ENCODE measurements at places on chromosomes 5 and 9. TPM values are rescaled to one million over a fixed set of nuclear protein-coding genes. Genes with fewer than 3 reads are reported as not detected.

- H3K27me3 ChIP-seq: no peaks in the 10 kb centered on the region
- H3K36me3 ChIP-seq: peaks cover 1% of the 10 kb centered on the region
- DNase-seq: no peak
- no peak overlapping the region for H3K27ac ChIP-seq
- H3K4me1 ChIP-seq: peaks cover 2% of the 10 kb centered on the region
These were observed 111.1 kb downstream of the WDR70 start for GRCh38 chr5:37490120-37490810.

- H3K36me3 ChIP-seq: no peaks in the 10 kb centered on the region
- DNase-seq: no peak
- H3K4me1 ChIP-seq: no peaks in the 10 kb centered on the region
- H3K27me3 ChIP-seq: peaks cover 11% of the 10 kb centered on the region
- no peak within 1 kb of the TSS for H3K27ac ChIP-seq
- no peak within 1 kb of the TSS for H3K4me3 ChIP-seq
These were observed at the start of gene GAPT for GRCh38 chr5:58491216-58491892. Gene GAPT (plus strand): TSS chr5:58491435. CDS start chr5:58494537, 3,102 bp downstream.

DNA sequence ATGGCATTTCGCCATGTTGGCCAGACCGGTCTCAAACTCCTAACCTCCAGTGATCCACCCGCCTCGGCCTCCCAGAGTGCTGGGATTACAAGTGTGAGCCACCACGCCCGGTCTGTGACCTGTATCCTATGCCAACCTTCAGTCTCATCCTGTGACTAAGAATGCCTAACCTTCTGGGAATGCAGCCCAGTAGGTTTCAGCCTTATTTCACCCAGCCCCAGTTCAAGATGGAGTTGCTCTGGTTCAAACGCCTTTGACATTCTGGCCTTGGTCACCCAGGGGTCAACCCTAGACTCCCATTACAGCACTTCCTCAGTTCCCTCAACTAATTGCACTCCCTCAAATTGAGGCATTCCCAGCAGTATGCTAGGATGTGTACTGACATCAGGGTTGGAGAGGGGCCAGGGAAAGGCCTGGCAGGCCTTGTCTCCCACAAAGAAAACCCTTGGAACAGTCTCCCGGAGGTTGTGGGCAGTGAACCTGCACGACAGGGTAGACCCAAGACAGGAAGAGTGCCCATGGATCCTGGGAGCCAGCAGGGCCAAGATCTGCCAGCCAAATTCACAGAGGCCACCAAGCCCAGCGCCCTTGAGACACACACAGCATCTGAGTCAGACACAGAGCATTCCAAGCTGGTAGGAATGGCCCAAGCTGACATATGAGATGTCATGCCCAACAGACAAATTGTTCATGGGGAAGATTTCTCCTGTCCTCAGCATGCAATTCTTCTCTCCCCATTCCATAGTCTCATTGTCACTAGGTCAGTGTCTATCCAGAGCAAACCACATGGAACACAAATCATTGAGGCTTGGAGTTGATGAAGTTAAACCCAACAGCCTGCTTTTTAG lies 24.9 kb upstream of the SMU1 start:
- peak; percentile 39 for DNase-seq
- H3K4me3 ChIP-seq: no peak overlapping the region
- no peaks in the 10 kb centered on the region for H3K27me3 ChIP-seq
- H3K4me1 ChIP-seq: peaks cover 13% of the 10 kb centered on the region
- peak overlapping the region; percentile 39 for H3K27ac ChIP-seq

Gene SPINK13
- polyA plus RNA-seq: not detected

Gene ZNF483
- 0.10 TPM for polyA plus RNA-seq

GRCh38 chr5:129511291-129511690 lies 51.2 kb downstream of the ADAMTS19 start:
- no peak overlapping the region for H3K4me3 ChIP-seq
- no peak overlapping the region for H3K27ac ChIP-seq
- H3K27me3 ChIP-seq: no peaks in the 10 kb centered on the region
- no peaks in the 10 kb centered on the region for H3K4me1 ChIP-seq
- H3K36me3 ChIP-seq: no peaks in the 10 kb centered on the region

GRCh38 chr9:76215066-76215465 lies 179.2 kb downstream of the RFK start:
- H3K4me1 ChIP-seq: peaks cover 24% of the 10 kb centered on the region
- H3K36me3 ChIP-seq: no peaks in the 10 kb centered on the region

DNA sequence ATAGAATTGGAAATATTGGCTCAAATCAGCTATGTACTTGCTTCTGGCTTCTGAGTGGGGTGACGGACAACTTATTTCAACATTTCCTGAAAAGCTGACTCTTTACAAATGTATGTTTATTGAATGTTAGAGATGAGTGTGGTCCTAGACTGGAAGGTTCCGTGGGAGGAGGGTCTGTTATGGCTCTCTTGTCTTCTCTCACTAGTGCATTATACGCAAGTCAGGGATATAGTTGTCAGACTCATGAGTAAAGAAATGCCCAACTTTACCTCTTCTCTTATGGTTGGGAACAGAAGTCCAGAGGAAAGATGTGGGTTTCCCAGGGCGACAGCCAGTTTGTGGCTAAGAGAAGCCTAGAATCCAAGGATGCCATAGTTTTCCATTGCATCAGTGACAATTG lies 839.3 kb upstream of the WWC1 start:
- H3K4me3 ChIP-seq: no peak overlapping the region
- no peaks in the 10 kb centered on the region for H3K27me3 ChIP-seq
- DNase-seq: no peak
- no peaks in the 10 kb centered on the region for H3K36me3 ChIP-seq

Gene ENC1
- 24.9 TPM for polyA plus RNA-seq

Gene GRXCR2
- not detected for polyA plus RNA-seq

Gene APBA1
- polyA plus RNA-seq: 5.1 TPM

- H3K27ac ChIP-seq: peak overlapping the region; percentile 88
- no peaks in the 10 kb centered on the region for H3K36me3 ChIP-seq
- H3K27me3 ChIP-seq: no peaks in the 10 kb centered on the region
- DNase-seq: peak; percentile 73
- H3K4me3 ChIP-seq: peak overlapping the region; percentile 84
These were observed 9.1 kb downstream of the PTCH1 start for GRCh38 chr9:95507464-95508241.

GRCh38 chr5:99019812-99020697 lies 91.2 kb upstream of the CHD1 start:
- peak; percentile 87 for DNase-seq
- H3K4me3 ChIP-seq: no peak overlapping the region
- no peaks in the 10 kb centered on the region for H3K36me3 ChIP-seq
- no peak overlapping the region for H3K27ac ChIP-seq

Gene PCDHGA11
- 7.5 TPM for polyA plus RNA-seq

Gene LCNL1
- polyA plus RNA-seq: 0.15 TPM

Gene CERCAM
- polyA plus RNA-seq: 118 TPM

Gene BTF3
- 410 TPM for polyA plus RNA-seq

DNA sequence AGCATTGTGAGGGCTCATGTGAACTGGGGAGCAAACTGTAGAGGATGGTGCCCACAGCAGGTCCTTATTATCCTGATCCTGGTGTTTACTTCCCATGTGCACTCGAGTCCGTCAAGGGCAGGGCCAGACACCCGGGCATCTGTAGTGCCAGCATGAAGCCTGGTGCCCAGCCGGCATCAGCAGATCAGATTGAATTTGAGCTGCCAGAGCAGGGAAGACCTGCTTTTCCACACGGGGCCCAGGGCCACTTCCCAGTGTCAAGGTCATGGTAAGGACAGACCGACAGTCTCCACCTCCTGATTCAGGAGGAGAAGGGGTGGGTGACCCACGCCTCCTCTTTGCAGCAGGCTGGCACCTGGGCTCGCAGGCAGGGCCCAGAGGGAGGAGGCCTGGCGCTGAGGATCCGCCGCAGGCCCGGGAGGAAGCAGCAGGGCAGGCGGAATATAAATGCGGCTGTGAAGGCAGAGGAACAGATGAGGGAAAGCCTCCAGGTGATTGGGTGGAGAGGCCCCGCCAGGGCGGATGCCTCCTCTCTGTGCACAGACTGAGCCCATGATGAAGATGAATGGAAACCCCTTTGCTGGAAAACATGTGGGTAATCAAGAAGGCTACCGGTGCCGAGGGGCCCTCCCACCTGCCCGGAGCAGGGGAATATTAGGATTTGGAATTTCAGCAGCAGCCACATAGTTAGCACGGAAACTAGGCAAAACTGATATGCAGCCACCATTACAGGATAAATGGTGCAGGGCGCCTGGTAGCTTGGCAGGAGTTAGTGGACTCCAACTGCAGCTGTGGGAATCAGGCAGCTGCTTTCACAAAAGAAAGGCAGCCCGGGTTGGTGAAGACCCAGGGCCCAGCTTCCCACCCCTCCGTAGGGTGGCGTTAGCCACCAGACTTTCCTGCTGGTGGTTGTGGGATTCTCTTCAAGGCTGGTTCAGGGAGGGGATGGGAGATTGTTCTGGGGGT lies 114.9 kb downstream of the GAPVD1 start:
- H3K27ac ChIP-seq: no peak overlapping the region
- no peak overlapping the region for H3K4me3 ChIP-seq
- no peaks in the 10 kb centered on the region for H3K4me1 ChIP-seq
- DNase-seq: no peak

Gene OR5C1
- polyA plus RNA-seq: not detected

DNA sequence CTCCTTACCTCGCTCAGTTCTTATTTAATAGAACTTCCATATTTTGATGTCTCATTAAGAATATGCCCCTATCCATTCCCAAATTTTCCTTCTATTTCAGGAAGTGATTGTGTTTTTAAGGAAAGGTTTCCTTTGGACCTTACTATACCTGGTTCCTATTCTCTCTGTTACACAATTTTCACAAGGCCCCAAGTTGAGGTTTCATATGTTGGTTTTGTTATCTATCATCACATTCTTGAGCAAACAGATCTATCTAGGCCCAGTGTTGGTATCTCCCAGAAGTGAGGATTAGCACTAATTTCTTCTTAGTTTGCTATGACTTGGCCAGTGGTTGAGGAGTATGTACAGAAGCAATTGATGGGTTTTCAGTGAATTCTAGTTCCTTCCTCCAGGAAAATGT lies 41.5 kb downstream of the ALG2 start:
- peaks cover 8% of the 10 kb centered on the region for H3K4me1 ChIP-seq
- no peak overlapping the region for H3K27ac ChIP-seq
- no peak for DNase-seq
- H3K36me3 ChIP-seq: no peaks in the 10 kb centered on the region
- no peaks in the 10 kb centered on the region for H3K27me3 ChIP-seq
- no peak overlapping the region for H3K4me3 ChIP-seq

DNA sequence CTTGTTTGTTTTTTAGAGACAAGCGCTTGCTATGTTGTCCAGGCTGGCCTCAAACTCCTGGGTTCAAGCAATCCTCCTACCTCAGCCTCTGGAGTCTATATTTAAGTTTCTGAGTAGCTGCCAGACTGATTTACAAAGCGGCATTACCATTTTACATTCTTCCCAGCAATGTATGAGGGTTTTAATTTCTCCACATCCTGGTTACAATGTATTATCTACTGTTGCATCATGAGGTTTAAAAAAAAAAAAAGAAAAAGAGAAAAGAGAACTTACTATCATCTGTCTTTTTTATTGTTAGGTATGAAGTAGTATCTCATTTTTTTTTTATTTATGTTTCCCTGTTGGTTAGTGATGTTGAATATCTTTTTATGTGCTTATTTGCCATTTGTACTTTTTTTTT lies 18.9 kb upstream of the CLINT1 start:
- no peaks in the 10 kb centered on the region for H3K27me3 ChIP-seq
- no peak for DNase-seq
- H3K27ac ChIP-seq: no peak overlapping the region
- no peak overlapping the region for H3K4me3 ChIP-seq
- no peaks in the 10 kb centered on the region for H3K4me1 ChIP-seq
- H3K36me3 ChIP-seq: no peaks in the 10 kb centered on the region

DNA sequence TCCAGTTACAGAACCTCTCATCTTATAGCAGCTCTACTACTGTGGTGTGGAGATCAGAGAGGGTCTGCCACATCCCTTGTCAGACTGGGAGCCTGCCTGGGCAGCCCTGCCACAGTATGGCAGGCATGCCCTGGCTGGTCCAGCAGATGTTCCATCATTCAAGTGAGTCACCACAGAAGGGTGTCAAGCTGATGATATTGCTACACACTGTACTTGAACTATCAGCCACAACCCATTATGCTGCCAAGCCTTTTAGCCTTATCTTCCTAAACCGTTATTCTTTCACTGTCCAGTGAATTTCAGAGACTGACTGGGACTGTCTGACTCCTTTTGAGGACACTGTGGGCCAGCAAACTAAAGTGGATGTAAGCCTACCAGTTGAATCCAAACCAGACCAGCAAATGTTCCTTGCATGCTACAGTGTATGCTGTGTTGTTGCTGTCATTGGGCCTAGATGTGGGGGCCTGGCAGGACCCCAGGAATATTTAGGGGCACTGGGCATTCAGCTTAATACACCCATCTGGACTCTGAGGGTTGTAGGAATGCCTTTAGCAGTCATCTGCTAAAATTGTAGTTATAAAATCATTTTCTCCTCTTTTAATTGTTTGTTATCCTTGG lies 202.6 kb downstream of the NR3C1 start:
- H3K27ac ChIP-seq: no peak overlapping the region
- peaks cover 6% of the 10 kb centered on the region for H3K4me1 ChIP-seq
- peak; percentile 81 for DNase-seq
- no peaks in the 10 kb centered on the region for H3K27me3 ChIP-seq

Gene GRIN3A
- polyA plus RNA-seq: not detected

DNA sequence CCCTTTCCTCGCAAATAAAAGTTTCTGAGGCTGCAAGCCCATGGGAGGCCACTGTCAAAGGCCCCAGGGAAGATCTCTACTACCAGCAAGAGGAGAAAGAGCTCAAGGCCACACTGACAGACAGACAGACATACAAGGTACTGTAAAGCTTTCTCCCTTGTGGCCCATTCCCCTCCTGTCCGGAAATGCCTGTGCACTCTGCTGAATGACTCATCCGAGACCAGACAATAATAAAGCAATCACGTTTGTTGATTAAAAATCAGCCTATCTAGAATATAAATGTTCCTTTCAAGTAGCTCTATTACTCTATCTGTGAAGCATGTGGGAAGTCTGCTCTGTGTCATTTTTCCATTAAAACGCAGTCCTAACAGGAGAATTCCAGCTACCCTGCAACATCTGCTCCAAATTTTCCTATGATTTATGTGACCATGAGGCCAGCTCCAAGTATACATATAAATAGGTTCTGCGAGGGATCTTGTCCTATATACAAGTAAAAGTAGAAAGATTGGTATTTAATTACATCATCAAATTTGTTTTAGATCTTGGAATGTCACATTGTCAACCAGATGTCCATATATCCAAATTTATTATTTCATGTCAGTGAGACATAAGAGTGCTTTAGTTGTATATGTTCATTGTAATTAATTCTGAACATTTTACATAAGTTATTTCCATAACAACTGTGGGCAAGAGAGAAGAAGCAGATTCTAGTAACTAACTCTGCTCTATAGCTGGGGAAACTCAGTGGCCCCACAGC lies 34.7 kb upstream of the TGFBI start:
- H3K27ac ChIP-seq: peak overlapping the region; percentile 95
- peak; percentile 96 for DNase-seq
- H3K4me1 ChIP-seq: peaks cover 30% of the 10 kb centered on the region

- no peak for DNase-seq
- peaks cover 15% of the 10 kb centered on the region for H3K36me3 ChIP-seq
- H3K4me3 ChIP-seq: no peak overlapping the region
These were observed 112.8 kb upstream of the SAP30L start for GRCh38 chr5:154333016-154333415.

Gene HTR4
- polyA plus RNA-seq: not detected
